ENCODE measurements at places on chromosomes 2 and 18.

DNA sequence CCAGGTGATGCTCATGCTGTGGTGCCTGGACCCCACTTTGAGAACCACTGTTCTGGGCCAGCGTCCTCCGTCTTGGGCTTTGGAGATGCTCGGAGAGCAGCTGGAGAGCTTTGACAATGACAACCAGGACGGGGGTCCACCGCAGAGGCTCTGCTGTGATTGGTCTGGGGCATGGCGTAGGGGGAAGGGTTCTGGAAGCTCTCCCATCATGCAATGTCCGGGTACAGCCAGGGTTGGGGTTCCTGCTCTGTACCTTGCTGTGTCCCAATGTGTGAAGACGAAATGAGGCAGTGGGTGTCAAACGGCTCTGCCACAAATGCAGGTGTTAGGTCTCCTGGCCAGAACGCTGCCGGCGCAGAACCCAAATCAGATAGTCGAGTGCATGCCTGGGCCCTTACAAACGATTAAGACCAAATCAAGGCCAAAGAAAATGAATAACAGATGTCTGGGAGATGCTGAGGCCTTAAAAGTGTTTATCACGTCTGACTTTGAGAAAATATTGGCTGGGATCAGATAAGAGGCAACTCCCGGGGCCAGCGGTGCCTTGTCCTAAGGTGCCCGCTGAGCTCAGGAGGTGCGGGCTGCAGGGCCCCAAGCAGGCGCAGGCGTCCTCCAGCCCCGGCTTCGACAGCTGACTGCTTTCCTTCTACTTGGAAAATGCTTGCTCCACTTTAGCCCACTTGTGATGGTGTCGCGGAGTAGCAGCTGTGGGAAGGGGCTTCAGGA is 117.2 kb downstream of the VAPA start:
- DNase-seq, result no peak

DNA sequence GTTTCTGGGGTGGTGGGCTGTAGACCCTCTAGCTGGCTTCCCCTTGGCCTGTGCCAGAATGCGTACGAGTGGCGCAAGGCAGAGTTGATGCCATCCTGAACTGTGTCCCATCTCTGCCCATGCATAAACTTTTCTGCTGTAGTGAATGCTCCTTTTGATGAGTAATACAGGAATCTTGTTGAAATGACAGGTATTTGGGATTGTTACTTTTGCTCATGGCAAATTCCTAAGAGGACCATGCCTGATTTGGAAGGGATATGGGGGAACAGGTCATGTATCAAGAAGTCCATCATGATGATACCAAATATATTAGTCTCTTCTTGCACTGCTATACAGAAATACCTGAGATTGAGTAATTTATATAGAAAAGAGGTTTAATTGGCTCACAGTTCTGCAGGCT is 648.0 kb downstream of the SLC4A3 start:
- no peak for DNase-seq

GRCh38 chr2:46804794-46805193 is 110.8 kb downstream of the MCFD2 start:
- DNase-seq, result no peak

- no peak for DNase-seq
These were observed 14.6 kb downstream of the NBAS start for GRCh38 chr2:15546297-15547098.

GRCh38 chr2:23532391-23533337 is 147.7 kb downstream of the KLHL29 start:
- no peak for DNase-seq

All from stimulated activated CD8-positive, alpha-beta memory T cell treated with anti-CD3 and anti-CD28 coated beads, Interleukin-7, amount 100 ng/mL, for 1 hour (primary cell).